ENCODE measurements at places on chromosomes 3 and 15. TPM values are rescaled to one million over a fixed set of nuclear protein-coding genes. Genes with fewer than 3 reads are reported as not detected.

ERICH6 gene
- total RNA-seq, result 0.19 TPM

ZNF620 gene
- 1.5 TPM for total RNA-seq

KBTBD8 gene
- 2.9 TPM for total RNA-seq

DYNLT2B gene
- 5.0 TPM for total RNA-seq

FRG2C gene
- total RNA-seq, result not detected

CHST13 gene
- total RNA-seq, result 0.16 TPM

FAM81A gene
- 1.8 TPM for total RNA-seq

GOLGA6C gene
- not detected for total RNA-seq

PARP9 gene
- total RNA-seq, result 15.0 TPM

LRRC31 gene
- total RNA-seq, result not detected

NDUFAF3 gene
- total RNA-seq, result 140 TPM

CELF6 gene
- 0.70 TPM for total RNA-seq

COMMD2 gene
- 19.5 TPM for total RNA-seq

CIAO2A gene
- total RNA-seq, result 46.9 TPM

RARRES1 gene
- 9.1 TPM for total RNA-seq

MYNN gene
- 11.6 TPM for total RNA-seq

SLC22A14 gene
- total RNA-seq, result 0.24 TPM

LIPH gene
- total RNA-seq, result 0.51 TPM

LMAN1L gene
- 7.9 TPM for total RNA-seq

MELTF gene
- 10.8 TPM for total RNA-seq

TNFSF10 gene
- total RNA-seq, result 13.0 TPM

SH2D7 gene
- total RNA-seq, result not detected

PPP1R14D gene
- total RNA-seq, result not detected

ACAD11 gene
- total RNA-seq, result 26.2 TPM

OXSR1 gene
- total RNA-seq, result 30.6 TPM

CCDC9B gene
- 178 TPM for total RNA-seq

CELSR3 gene
- total RNA-seq, result 0.22 TPM

TTLL13 gene
- 0.16 TPM for total RNA-seq

TM4SF18 gene
- 4.1 TPM for total RNA-seq

SLC15A2 gene
- 0.92 TPM for total RNA-seq

ABI3BP gene
- total RNA-seq, result 26.2 TPM

CLDN16 gene
- not detected for total RNA-seq

GMPPB gene
- total RNA-seq, result 19.5 TPM

SLC51A gene
- total RNA-seq, result 0.51 TPM

ACAN gene
- total RNA-seq, result 1.9 TPM

LINGO1 gene
- total RNA-seq, result 3.0 TPM

MCF2L2 gene
- total RNA-seq, result 1.1 TPM

USP13 gene
- total RNA-seq, result 128 TPM

ARGFX gene
- total RNA-seq, result not detected

RFT1 gene
- 8.6 TPM for total RNA-seq

IDH2 gene
- total RNA-seq, result 455 TPM

RLBP1 gene
- not detected for total RNA-seq

LYZL4 gene
- not detected for total RNA-seq

GTF2A2 gene
- total RNA-seq, result 105 TPM

STRA6 gene
- total RNA-seq, result 0.13 TPM

SLC2A2 gene
- not detected for total RNA-seq

IMPG2 gene
- 0.38 TPM for total RNA-seq

MYZAP gene
- total RNA-seq, result 658 TPM

SETMAR gene
- 15.8 TPM for total RNA-seq

MLF1 gene
- 79.2 TPM for total RNA-seq

RHOA gene
- 340 TPM for total RNA-seq

MINAR1 gene
- 0.19 TPM for total RNA-seq

KIF7 gene
- total RNA-seq, result 5.8 TPM
